ENCODE measurements at places on chromosomes 6 and 20.

DNA sequence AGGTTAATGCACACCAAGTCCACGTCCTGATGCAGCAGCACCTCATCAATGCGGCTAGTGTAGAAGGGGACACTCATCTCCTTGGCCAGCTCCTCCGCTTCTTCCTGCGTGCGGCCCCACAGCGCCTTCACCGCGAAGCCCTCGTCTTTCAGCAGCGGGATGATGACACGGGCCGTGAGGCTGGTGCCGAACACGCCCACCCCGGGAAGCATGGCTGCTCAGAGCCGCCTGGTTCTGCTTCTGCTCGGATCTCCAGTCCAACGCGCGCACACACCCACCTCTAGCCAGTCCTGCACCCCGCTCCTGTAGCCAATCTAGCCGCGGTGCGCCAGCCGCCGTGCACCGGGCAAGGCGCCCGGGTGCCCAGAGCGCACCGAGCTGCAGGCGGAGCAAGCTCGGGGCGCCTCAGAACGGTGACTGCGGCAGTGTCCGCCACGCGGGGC, 700 bp downstream of the GFOD1 start:
- peak; percentile 28 for DNase-seq

GRCh38 chr20:59314997-59315396, 14.6 kb downstream of the EDN3 start:
- DNase-seq: no peak

DNA sequence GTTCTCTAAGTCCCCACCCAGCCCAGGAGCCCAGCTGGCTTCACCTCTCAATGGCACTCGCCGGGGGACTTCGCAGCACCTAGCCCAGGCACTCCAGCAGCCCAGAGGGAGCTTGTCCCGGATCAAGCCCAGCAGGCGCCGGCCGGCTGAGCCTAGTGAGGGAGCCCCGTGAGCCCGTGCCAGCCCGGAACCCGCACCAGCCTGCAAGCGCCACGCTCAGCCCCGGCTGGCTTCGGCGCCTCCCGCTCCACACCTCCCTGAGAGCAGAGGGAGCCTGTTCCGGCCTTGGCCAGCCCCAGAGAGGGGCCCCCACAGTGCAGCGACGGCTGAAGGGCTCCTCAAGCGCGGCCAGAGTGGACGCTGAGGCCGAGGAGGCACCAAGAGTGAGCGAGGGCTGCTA, 27.1 kb upstream of the PPP1R14C start:
- DNase-seq: no peak

- DNase-seq: no peak
Observed at GRCh38 chr6:157987788-157988699, 6.4 kb downstream of the SYNJ2 start.
